Hematopoietic multipotent progenitor cell treated with erythropoietin and hydrocortisone succinate and interleukin-3 and kit ligand, for 15 days (in vitro differentiated cells): ENCODE measurements at places on chromosomes 12 and 14.

- DNase-seq, result no peak
Observed at GRCh38 chr14:101398011-101398410, 163.3 kb upstream of the DIO3 start.

DNA sequence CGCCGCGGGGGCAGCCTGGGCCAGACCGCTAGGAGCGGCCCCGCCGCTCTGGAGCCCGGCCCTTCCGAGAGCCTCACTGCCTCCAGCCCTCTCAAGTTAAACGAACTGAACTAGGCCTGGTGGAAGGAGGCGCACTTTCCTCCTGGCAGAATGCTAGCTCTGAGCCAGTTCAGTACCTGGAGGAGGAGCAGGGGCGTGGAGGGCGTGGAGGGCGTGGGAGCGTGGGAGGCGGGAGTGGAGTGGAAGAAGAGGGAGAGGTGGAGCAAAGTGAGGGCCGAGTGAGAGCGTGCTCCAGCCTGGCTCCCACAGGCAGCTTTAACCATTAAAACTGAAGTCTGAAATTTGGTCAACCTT, 5.3 kb downstream of the LTB4R start:
- DNase-seq, result no peak

DNA sequence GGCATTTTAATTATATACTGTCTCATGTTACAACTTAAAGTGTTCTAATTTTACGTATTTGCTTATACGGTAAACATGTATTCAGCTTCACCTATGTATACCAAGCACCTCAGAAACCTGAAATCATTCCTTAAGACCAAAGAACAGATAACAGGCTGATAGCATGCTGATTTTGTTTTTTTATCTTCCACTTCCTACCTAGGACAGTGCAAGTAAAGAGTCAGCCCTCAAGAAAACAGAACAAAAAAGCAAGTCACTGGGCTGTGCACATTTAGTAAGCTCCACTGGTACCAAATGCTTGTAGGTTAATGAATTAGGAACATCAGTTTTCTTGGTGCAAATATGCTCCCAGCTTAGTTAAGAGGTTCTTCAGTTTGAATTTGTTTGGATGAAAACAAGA, 611.3 kb downstream of the VRK1 start:
- no peak for DNase-seq

DNA sequence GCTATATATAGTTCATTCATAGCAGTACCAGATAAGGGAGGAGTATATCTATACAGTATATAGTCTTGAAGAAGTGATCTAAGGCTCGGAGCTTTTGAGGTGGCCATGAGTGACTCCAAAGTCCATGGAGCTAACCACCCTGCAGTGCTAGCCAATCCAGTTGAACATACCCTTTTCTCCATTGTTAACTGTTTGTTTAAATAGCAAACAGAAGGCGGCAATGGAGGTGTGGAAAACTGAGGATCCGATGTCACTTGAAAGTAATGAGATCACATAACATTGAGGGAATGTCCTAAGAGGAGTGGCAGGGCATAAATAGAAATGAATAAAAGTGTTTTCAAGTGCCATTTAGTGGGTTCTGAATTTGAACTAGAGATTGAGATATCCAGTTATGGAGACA, 12.4 kb upstream of the SNAPC1 start:
- DNase-seq, result no peak

DNA sequence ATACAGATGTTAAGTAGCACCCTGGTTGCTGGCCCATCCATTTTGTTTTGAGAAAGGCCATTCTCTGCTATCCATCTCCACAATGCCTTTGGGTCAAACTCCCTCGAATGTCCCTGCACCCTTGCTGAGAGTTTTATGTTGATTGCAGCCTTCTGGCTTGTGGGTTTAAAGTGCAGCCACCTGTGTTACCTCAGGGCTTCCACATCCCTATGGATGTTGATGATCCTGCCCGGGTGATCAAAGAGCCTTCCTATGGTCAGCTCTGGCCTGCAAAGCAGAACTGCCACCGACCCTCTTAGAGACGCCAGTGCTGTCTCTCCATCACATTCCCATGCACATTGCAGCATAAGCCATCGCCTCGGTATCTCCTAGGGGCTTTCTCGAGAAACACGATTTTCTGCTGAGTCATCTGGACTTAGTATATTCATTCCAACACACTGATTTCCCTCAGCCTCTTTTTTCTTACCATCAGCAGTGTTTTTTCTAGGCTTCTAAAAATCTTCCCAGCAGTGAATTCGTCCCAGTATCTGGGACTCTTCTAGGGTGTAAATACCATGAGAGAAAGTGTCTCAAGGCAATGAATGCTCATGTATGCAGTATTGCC, 585.7 kb upstream of the TMEM132C start:
- no peak for DNase-seq

DNA sequence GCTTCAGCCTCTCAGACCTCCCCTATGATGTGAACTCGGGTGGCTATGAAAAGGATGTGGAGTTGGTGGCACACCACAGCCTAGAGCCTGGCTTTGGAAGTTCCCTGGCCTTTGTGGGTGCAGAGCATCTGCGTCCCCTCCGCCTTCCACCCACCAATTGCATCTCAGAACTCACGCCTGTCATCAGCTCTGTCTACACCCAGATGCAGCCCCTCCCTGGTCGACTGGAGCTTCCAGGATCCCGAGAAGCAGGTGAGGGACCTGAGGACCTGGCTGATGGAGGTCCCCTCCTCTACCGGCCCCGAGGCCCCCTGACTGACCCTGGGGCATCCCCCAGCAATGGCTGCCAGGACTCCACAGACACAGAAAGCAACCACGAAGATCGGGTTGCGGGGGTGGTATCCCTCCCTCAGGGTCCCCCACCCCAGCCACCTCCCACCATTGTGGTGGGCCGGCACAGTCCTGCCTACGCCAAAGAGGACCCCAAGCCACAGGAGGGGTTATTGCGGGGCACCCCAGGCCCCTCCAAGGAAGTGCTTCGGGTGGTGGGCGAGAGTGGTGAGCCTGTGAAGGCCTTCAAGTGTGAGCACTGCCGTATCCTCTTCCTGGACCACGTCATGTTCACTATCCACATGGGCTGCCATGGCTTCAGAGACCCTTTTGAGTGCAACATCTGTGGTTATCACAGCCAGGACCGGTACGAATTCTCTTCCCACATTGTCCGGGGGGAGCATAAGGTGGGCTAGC, 7.0 kb upstream of the RPS26 start:
- DNase-seq, result no peak

DNA sequence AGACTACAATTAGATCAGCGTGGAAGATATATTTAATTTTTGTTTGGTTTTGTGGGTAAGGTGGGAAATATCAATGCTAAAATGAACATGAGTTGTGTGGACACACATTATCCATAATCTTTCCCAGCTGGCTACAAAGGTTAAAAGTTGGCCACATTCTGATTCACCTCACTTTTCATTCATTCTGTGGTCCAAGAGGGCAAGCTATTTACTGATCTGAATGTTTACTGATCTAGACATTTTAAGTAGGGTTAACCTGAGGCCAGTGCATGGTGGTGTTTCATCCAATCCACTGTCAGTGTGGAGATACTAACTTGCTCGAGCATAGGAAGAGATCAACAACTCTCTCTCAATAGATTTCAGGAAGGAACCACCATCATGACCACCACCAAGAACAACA, 71.6 kb downstream of the DCAF5 start:
- DNase-seq, result no peak

DNA sequence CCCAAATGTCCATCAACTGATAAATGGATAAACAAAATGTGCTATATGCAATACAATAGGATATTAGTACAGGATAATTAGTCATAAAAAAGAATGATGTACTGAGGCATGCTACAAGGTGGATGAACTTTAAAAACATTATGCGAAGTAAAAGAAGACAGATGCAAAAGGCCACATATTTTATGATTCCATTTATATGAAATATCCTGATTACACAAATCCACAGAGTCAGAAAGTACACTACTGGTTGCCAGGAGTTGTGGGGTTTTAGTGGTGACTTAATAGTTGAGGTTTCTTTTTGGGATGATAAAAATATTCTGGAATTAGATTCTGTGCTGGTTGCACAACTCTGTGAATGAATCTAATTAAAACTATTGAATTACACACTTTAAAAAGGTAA, 12.6 kb downstream of the TRIM9 start:
- DNase-seq, result no peak

DNA sequence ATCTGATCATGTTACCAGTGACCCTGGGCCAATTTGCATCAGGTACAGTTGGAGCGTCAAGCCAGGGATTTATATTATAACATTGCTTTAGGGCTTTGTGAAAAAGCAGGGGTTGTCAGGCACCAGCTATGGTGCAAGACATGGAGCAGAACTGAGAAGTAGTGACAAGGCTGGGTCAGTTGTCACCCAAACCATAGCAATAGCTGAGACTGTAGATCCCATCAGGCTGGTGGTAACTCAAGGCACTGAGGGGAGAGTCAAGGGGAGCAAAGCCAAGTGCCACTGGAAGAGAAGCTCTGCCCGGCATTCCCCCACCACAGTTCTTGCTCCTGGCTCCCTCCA, 16.9 kb downstream of the BCL2L14 start:
- no peak for DNase-seq

DNA sequence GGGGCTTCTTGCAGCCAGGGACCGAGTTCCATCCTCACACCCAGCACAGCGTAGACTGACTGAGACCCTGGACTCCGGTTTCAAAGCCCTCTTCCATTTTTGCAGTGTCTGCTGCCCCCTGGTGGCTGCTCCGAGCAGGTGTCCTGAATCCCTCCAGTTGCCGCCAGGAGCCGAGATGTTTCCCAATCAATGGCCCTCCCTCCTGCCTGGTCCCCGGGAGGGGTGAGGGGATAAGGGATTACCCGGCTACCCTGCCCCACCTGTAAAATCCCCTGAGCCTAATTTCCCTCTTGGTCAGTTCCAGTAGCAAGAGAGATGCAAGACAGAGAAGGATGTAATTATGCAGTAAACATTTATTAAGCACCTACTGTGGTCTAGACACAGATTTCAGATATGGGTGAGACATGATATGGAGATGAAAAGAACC, 55.0 kb downstream of the PHETA1 start:
- DNase-seq, result peak; percentile 60

GRCh38 chr12:16437281-16437816, 89.9 kb downstream of the MGST1 start:
- DNase-seq, result no peak

GRCh38 chr14:96634896-96635295, 132.7 kb downstream of the PAPOLA start:
- DNase-seq, result no peak

DNA sequence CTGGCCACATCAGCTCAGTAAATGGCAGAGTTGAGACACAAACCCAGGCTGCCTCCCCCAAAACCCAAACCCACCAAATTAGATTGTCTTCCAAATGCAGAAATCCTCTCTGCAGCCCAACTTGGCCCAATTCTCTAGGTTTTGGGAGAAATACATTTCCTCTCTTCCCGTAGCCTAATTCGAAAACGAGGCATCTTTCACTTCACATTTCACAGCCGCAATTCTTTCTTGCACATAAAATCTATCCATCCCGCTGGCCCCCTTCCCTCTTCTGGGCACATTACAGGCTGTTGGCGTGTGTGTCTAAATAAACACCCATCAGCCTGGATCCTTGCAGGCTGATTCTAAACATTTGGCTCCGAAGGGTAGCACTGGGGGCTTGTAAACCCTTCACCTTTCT, 83.8 kb upstream of the VRK1 start:
- no peak for DNase-seq

DNA sequence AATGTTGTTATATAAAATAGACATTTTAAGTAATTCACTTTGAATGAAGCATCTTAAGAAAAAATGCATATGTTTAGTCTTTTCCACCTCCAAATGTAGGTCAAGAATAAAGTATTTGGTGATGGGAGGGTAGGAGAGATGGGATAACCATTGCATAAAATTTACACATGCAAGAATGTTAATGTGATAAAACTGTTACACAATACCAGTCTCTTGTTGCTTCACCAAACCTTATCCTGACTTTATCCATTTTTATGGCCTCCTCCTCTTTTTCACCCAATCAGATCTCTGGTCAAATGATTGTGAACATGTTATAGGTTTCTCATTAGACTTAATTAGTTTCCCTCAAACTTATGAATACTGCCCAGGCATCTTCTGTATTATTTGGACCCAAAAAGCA, 994.5 kb upstream of the FLRT2 start:
- no peak for DNase-seq

GRCh38 chr12:108622421-108622820, 11.3 kb downstream of the SELPLG start:
- DNase-seq, result no peak

DNA sequence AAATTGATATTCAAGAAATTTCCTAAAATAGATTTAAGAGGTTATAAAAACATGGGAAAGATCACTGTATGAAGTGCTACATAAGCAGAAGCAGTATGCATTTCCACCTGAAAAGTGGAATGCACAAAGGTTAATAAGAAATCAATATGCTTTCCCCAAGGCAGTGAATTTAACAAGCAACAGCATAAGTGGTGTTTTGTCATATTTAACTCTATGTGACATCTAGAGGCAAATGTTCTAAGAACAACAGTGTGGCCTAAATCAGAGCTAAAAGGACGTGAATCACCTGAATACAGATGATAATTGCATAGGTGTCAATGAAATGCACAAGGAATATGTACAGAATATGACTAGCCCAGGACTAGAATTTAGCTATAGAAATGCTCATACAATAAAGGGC, 49.5 kb downstream of the SLC2A13 start:
- no peak for DNase-seq

GRCh38 chr14:49820176-49820575, 32.4 kb downstream of the NEMF start:
- no peak for DNase-seq

- DNase-seq, result no peak
Observed at GRCh38 chr12:64665514-64665913, 55.2 kb downstream of the RASSF3 start.
